SK-N-MC (cell line): ENCODE measurements at places on chromosomes 1 and 21.

DNA sequence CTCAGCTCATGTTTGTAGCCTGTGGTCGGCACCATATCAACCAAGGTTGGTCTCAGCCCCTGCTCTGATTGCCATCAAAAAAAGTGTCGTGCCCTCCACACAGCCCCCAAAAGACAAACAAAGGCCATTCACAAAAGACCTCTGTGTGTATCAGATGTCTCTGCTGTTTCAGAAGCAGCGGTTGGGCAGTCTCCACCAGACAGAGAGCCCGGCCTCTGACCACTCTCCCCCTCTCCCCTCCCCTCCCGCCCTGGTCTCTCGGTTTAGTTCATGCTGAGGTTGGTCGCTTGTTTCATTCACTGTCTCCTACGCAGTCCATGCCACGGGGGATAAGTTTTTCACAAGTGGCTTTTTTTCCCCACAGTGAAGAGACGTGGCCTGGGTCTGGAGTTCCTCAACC is 27.1 kb downstream of the ACTA1 start:
- DNase-seq: no peak

DNA sequence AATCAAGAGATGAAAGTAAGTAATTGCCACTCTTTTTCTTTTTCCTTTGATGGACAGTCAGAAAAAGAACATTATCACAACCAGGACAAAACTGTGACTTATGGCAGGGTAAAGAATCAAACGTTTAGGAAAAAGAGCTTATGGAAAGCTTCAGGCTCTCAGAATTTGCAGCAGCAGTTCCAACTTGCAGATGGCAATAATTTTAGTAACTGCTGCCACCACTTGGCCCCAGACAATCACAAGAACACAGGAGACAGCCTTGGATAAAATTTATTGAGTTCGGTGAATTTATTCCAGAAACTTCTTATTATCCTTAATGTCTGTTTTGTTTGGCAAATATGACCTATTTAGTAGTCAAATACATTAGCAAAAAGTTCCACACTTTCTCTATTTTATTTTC is 804.4 kb downstream of the BRINP3 start:
- no peak for DNase-seq

- DNase-seq: no peak
These were observed 23.6 kb downstream of the VASH2 start for GRCh38 chr1:212973899-212974298.

DNA sequence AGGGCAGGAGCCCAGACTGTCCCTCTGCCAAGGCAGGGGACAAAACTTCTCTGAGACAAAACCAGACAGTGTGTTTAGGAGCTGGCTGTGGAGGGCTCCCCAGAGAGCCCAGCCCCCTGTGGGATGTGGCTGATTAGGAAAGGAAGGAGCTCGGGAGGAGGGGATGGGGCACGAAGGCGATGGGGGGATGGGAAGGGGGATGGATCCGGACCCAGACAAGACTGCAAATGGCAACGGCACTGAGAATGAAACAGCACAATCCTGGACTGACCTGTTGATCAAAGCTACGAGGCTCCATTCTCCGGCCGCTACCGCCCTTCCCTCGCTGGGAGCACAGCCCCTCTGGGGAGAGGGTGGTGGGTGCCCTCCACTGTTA is 33.1 kb downstream of the FOXO6 start:
- DNase-seq: no peak

- no peak for DNase-seq
These were observed 4.6 kb downstream of the KLHDC8A start for GRCh38 chr1:205351984-205352713.

GRCh38 chr21:17334484-17334883 is 178.4 kb upstream of the CXADR start:
- no peak for DNase-seq

DNA sequence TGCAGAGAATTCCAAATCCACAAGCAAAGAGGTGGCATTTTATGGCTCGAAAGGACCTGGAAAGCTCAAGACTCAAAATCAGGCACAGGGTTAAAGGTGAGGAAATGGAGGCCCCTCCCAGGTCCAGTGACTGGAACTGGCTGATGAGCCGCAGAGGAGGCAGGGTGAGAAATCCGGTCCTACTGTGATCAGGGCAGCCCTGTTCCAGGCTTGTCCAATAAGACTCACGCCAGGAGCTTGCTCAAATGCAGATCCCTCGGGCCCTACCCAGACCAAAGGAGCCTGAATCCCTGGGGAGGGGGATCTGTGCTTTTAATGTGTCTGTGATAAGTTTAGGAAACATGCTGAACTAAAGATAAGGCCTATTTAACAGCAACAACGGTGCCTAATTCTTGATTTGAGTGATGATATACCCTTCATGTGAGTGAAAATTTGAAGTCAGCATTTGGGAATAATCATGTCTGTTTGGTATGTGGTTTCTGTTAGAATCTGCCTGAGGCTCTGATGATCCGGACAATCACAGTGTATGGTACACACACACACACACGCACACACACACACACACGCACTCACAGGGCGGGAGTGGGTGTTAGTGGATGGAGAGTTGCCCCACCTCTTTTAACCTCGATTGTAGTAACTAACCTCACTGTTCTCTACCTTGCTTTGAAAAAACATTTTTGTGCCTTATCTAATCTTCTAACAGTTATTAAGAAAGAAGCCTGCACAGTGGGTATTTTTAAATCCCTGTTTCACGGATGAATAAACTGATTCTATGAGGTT is 54.1 kb upstream of the LYST start:
- DNase-seq: no peak

GRCh38 chr1:206834711-206835110 is 30.7 kb upstream of the IL20 start:
- DNase-seq: no peak

GRCh38 chr21:31191553-31191952 is 152.5 kb downstream of the TIAM1 start:
- DNase-seq: no peak
